Endothelial cell of umbilical vein (primary cell): ENCODE measurements at places on chromosomes 6 and 20.

DNA sequence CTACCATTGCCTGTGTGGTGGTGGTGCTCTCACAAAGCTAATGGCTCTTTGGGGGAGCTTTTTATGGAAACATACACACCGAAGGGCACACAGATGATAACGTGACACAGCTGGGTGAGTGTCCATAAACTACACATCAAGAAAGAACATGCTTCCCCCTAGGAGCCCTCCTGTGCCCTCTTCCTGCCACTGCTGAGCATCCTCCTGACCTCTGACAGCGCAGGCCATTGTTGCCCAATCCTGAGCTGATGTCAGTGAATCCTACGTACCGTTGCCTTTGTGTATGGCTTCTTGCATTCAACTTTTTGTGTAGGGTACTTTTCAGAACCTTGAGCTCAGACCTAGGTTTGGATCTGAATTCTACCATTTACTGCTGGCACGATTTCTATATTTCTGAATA is 65.8 kb upstream of the SLC22A1 start:
- DNase-seq = no peak

DNA sequence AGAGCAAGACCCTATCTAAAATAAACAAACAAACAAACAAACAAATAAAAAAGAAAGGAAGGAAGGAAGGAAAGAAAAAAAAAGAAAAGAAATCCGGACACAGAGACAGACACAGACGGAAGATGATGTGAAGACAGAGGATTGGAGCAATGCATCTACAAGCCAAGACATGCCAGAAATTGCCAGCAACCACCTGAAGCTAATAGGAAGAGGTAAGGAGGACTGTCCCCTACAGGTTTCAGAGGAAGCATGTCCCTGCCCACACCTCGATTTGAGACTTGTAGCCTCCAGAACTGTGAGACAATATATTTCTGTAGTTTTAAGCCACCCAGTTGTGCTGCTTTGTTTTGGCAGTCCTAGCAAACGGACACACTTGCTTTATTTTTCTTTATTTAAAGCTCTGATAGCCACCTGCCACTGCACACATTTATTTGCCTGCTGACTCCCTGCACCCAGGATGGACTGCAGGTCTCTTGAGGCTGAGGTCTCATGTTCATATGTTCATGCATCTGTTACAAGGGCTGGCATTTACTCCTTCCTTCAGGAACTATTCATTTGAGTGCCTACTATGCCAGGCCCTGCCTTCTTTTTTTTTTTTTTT is 20.7 kb upstream of the ZMYND8 start:
- no peak for DNase-seq

DNA sequence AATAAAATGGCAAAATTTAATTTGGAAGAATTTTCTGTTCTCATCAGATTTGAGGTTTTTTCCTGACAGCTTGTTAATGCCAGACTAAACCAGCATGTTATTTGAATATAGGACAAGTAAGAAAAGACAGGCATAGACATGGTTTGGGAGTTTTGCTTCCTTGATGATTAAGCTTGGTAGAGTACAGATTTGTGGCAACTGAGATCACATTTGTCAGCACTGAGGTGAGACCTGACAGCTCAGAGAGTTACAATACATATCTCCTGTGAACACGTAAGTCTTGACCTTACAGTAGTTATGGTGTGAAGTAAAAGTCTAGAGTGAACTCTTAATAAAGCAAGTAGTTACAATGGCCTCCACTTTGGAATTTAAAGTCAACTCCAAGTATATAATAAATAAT is 34.5 kb downstream of the CENPW start:
- DNase-seq = no peak

DNA sequence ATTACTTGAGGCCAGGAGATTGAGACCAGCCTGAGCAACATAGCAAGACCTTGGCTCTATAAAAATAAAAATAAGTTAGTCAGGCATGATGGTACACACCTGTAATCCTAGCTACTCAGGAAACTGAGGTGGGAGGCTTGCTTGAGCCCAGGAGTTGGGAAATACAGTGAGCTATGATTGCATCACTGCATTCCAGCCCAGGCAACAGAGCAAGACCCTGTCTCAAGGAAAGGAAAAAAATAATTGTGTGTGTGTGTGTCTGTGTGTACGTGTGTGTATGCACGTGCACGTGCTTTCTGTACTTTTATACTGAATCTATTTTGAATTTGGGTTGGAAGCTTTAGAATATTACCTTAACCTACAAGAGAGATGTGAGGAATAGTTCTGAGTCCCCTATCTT is 58.9 kb downstream of the KIZ start:
- DNase-seq = no peak

GRCh38 chr6:43243664-43244321 is 512 bp downstream of the TTBK1 start:
- no peak for DNase-seq

GRCh38 chr6:143260857-143261256 is 189.6 kb downstream of the ADAT2 start:
- no peak for DNase-seq

GRCh38 chr6:155782739-155783459 is 327.3 kb upstream of the NOX3 start:
- DNase-seq = no peak

- no peak for DNase-seq
These were observed 86.5 kb downstream of the MAP7 start for GRCh38 chr6:136463743-136464142.

DNA sequence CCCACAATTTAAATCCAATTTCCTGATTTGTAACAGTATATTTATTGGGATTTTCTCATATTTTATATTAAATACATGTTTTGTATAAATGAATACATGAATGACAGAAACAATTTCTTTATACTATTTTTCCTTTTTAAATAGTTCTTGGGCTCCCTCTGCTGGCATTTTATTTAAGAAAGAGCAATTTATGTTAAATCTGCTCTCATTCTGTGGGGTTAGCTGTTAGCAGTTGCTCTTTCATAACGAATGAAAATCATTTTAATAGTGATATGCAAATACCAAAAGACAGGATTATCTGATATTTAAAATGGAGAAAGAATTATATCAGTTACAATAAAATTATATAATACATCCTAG is 118.3 kb downstream of the RALGAPA2 start:
- DNase-seq = peak; percentile 25

- DNase-seq = peak; percentile 76
These were observed 67.1 kb upstream of the ADGRF4 start for GRCh38 chr6:47631269-47631772.

DNA sequence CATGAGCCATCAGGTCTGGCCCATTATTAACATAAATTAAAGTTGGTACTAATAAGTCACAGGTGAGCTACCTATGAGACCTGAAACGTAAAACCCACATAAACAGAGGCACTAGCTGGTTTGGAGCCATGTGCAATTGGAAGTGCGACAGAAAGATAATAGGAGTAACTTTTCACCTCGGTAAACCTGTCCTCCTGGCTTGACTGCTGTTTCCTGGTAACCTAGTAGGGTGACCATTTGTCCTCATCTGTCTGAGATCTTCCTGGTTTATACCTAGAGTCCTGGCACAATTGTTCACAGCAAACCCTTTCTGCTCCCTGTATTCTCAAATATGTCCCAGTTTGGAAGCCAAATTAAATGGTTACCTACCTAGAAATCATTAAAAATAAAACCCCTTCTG is 7.4 kb downstream of the TBC1D20 start:
- DNase-seq = no peak

- no peak for DNase-seq
These were observed 543.2 kb upstream of the CHD6 start for GRCh38 chr20:42161228-42161829.

GRCh38 chr20:24867556-24867955 is 81.5 kb upstream of the CST7 start:
- no peak for DNase-seq

GRCh38 chr20:58577871-58578598 is 62.8 kb upstream of the APCDD1L start:
- DNase-seq = no peak

- DNase-seq = peak; percentile 79
These were observed 40.0 kb downstream of the MYLIP start for GRCh38 chr6:16168858-16169257.

DNA sequence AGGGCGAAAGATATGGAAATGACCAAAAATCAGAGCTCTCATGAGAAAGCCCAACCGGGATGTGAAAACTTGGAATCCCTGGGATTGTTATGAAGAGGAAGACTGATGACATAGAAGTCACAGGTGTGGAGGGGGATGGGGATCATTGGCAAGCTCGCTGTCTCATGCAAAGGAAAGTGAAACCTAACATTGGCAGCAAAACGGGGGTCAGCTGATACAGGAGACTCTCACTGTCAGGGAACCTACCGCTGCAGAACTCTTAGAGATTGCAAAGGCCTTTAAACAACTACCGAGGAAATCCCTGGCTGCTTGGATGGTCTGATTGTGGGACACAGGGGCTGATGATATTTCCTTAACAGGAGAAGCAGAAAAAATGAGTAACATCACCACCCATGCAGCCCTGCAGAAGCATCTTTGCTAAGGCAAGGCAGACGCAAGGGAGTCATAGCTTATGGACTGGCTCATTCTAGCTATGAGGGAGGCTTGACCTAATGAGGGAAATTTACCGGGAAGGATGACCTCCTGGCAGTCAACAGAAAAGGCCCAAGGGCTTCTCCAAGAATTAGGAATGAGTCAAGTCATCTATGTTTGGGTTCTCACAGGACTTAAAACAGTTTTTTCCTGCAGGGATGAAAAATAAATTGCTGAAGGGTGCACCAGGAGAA is 7.0 kb downstream of the MUC21 start:
- no peak for DNase-seq

GRCh38 chr20:42447270-42447669 is 742.4 kb downstream of the PTPRT start:
- no peak for DNase-seq

DNA sequence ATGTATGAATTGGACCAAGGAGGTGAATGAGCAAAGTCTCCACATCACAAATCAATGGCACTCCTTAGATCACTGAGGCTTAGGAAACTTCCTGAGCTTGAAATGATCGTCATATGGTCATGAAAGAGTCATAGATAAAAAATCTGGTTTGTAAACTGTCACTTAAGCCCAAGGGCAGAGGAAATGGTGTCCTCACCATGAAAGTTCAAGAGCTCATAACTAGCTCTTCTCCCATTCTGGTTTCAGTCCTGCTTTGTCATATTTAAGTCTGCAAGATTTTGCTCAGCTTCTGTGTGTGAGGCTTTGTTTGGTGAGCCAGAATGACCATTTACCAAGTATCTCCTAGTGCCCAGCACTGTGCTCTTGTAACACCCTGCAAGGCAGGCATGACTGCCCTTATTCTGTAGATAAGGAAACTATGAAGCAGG is 60.5 kb downstream of the GJA10 start:
- DNase-seq = no peak

GRCh38 chr6:170236131-170236836 is 54.6 kb downstream of the DLL1 start:
- no peak for DNase-seq

GRCh38 chr20:15627501-15627903 is 945.7 kb downstream of the KIF16B start:
- DNase-seq = no peak

DNA sequence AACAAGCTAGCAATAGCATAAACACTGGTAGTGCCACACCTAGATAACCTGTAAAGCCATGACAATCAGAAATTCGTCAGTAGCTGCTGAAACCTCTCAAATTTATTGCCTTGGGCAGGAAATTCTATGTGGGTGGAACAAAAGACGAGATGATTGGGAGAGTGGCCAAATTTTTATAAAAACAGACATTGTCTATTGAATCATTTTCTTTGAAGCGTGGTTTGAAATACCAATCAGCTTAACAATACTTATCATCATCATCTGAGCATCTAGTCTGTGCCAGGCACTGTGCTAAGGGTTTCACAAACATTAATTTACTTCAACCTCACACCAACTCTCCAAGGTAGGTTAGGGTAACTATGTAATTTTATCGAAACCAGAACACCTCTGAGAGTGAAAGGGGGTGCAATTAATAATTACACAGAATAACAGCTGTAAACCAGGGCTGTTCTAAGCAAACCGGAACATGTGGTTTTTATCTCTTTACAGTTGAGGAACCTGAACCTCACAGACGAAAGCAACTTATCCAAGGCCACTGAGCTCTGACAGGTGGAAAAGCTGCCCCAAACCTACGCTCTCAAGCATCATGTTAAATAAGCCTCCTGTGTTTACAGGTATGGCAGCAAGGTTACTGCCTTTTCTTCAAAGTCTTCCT is 43.4 kb downstream of the NHSL1 start:
- DNase-seq = peak; percentile 83

- DNase-seq = no peak
These were observed 166.8 kb upstream of the CST7 start for GRCh38 chr20:24782301-24782700.

DNA sequence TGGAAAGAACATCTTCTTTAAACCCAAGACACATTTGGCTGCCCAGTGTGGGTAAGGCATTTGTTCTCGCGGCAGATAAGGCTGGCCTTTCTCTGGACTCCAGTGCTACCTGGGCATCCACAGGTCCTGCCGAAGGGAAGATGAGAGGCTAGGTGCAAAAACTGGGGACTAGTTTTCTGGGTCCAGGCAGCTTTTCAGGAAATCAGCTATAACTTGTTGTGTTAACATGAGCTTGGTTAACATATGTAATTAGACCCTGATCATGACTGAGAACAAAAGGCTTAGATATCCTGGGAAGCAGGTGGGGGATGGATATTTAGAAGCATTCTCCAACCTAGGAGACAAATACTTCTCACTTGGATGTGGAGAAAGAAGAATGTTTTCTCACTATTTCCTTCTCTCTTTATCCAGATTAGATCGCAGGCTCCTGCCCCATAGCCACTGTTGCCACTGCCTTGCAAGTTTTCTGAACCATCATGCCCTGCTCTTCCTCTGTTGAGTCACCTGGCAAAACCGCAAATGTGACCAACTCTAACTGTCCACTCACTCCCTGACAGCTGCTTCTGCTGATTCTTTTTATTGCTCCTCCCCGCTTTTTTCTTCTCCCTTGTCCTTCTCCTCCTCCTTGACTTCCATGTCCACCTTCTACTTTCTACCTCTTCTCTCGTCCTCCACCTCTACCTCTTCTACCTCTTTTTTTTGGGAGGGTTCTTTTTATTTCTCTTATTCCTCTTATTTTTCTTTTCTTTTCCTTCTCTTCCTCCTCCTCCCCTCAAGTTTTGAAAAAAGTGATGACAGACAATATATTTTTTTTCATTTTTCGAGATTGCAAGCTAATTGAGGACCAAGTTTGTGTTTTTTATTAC is 258.1 kb downstream of the UTRN start:
- no peak for DNase-seq

- no peak for DNase-seq
These were observed 484.7 kb downstream of the TFAP2B start for GRCh38 chr6:51303338-51303737.

DNA sequence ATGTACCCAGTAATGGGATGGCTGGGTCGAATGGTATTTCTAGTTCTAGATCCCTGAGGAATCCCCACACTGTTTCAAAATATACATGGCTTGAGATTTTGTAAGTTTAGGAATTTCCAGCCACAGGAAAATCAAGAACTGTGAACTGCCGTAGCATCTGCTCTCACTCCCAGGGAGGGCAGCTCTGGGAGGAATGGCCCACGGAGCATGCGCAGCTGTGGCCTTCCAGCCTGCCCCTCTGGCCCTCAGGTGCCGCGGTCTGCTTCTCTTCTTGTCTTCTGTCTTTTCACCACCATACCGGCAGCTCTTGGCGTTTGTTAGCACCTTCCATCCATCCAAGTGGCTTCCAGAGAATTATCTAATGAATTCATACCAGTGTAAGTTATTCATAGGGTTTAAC is 19.9 kb upstream of the EXOC2 start:
- DNase-seq = no peak

- DNase-seq = no peak
These were observed 128.0 kb downstream of the TNFRSF21 start for GRCh38 chr6:47181681-47182080.
